ENCODE measurements at places on chromosomes 16 and 17. TPM values are rescaled to one million over a fixed set of nuclear protein-coding genes. Genes with fewer than 3 reads are reported as not detected.

The DHRS7C gene
- 0.24 TPM for polyA plus RNA-seq

The CX3CL1 gene
- polyA plus RNA-seq = 30.6 TPM

The RGS11 gene
- 6.6 TPM for polyA plus RNA-seq

The C16orf96 gene
- polyA plus RNA-seq = 0.18 TPM

The WDR45B gene
- 65.7 TPM for polyA plus RNA-seq

The TMEM256 gene
- 187 TPM for polyA plus RNA-seq

The COPZ2 gene
- polyA plus RNA-seq = 13.2 TPM

The GLIS2 gene
- polyA plus RNA-seq = 11.5 TPM
